Activated CD8-positive, alpha-beta memory T cell treated with anti-CD3 and anti-CD28 coated beads for 36 hours (primary cell): ENCODE measurements at places on chromosomes 3 and 15. TPM values are rescaled to one million over a fixed set of nuclear protein-coding genes. Genes with fewer than 3 reads are reported as not detected.

The GATM gene
- total RNA-seq: 2.1 TPM

The GADL1 gene
- total RNA-seq: not detected

The CSTA gene
- total RNA-seq: not detected

The GHSR gene
- not detected for total RNA-seq
